ENCODE measurements at places on chromosomes 1 and 21. TPM values are rescaled to one million over a fixed set of nuclear protein-coding genes. Genes with fewer than 3 reads are reported as not detected.

Gene NR5A2
- not detected for total RNA-seq

Gene FAM43B
- 0.31 TPM for total RNA-seq

Gene CD52
- 0.55 TPM for total RNA-seq

Gene NBPF11
- 1.6 TPM for total RNA-seq

Gene SLC6A17
- total RNA-seq = not detected

Gene FHL3
- total RNA-seq = 17.1 TPM

Gene STYXL2
- not detected for total RNA-seq

Gene NOS1AP
- not detected for total RNA-seq

Gene CDC42BPA
- total RNA-seq = 11.0 TPM

Gene DYNLT5
- not detected for total RNA-seq

Gene SRP9
- total RNA-seq = 218 TPM

Gene MATN1
- not detected for total RNA-seq

Gene ERG
- 0.04 TPM for total RNA-seq

Gene CELA3B
- not detected for total RNA-seq

Gene SPRR3
- total RNA-seq = 0.70 TPM

Gene GPR153
- 21.8 TPM for total RNA-seq

Gene LRRC53
- total RNA-seq = not detected

Gene TRIM58
- total RNA-seq = 2.3 TPM

Gene AIRE
- not detected for total RNA-seq

Gene BRDT
- total RNA-seq = not detected

Gene HYI
- 97.3 TPM for total RNA-seq

Gene CHD1L
- total RNA-seq = 48.9 TPM

Gene AZIN2
- total RNA-seq = 1.3 TPM

Gene OR10J1
- not detected for total RNA-seq

Gene EYA3
- 9.4 TPM for total RNA-seq

Gene G0S2
- total RNA-seq = 961 TPM

Gene LHX8
- total RNA-seq = not detected

Gene CLDN14
- total RNA-seq = not detected

Gene CFAP74
- total RNA-seq = not detected

Gene B3GALT2
- not detected for total RNA-seq

Gene KANK4
- 0.42 TPM for total RNA-seq

Gene KCNQ4
- total RNA-seq = 0.08 TPM

Gene LAMB3
- 3,200 TPM for total RNA-seq

Gene C1orf159
- total RNA-seq = 25.9 TPM

Gene PAPPA2
- total RNA-seq = 0.46 TPM

Gene PTPN22
- total RNA-seq = 0.39 TPM

Gene FBXO42
- 9.8 TPM for total RNA-seq

Gene NES
- total RNA-seq = 0.31 TPM

Gene NPL
- total RNA-seq = 1.8 TPM

Gene FTCD
- not detected for total RNA-seq

Gene DCLRE1B
- total RNA-seq = 10.6 TPM

Gene MUTYH
- 18.7 TPM for total RNA-seq

Gene AMY1C
- not detected for total RNA-seq

Gene LCE2C
- not detected for total RNA-seq

Gene PRAMEF4
- total RNA-seq = not detected

Gene C2CD2
- 14.5 TPM for total RNA-seq

Gene RAD54L
- total RNA-seq = 3.1 TPM

Gene ITLN2
- not detected for total RNA-seq

Gene CD1C
- total RNA-seq = not detected

Gene ADORA3
- total RNA-seq = not detected

Gene IL10
- total RNA-seq = not detected

Gene UROD
- total RNA-seq = 124 TPM
